Keratinocyte (primary cell): ENCODE measurements at places on chromosomes 2 and 18. TPM values are rescaled to one million over a fixed set of nuclear protein-coding genes. Genes with fewer than 3 reads are reported as not detected.

Gene ACKR3
- polyA plus RNA-seq, result 15.5 to 129 TPM (median 29.4 TPM) in 3 replicates

GRCh38 chr2:237327175-237327950 lies 86.6 kb downstream of the COL6A3 start:
- no peak for DNase-seq

- DNase-seq, result no peak
These were observed 276.4 kb downstream of the CDCA7 start for GRCh38 chr2:173631127-173631460.

Gene CHAC2
- 5.4 to 10.9 TPM (median 6.9 TPM) in 3 replicates for polyA plus RNA-seq

DNA sequence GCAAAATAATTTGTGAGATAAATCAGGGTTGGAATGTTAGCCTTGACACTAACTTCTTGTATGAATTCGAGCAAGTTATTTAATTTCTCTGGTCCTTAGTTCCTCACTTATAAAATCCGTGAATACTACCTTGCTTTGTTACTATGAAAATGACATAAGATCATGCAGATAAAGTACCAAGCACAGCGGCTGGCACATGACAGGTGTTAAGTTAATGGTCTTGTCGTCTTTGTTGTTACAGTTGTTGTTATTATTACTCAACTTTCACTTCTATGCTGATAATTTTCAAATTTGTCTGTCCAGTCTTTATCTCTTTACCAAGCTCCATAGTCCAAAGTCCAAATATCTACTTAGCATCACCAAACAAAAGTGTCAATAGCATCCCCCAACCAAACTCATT lies 482.1 kb downstream of the ARHGAP15 start:
- DNase-seq, result no peak
